Kidney (tissue), 22 donors: ENCODE measurements at places on chromosomes 5 and 9. TPM values are rescaled to one million over a fixed set of nuclear protein-coding genes. Genes with fewer than 3 reads are reported as not detected.

Gene PCDHA3
- 1.4 TPM for total RNA-seq

Gene TAF11L5
- not detected for total RNA-seq

GRCh38 chr9:101675341-101675740 lies 63.1 kb downstream of the GRIN3A start:
- no peak for DNase-seq

- no peak for DNase-seq
Measured at GRCh38 chr9:124238546-124239140, 19.1 kb upstream of the NEK6 start.

GRCh38 chr5:82165740-82166530 lies 112.2 kb downstream of the RPS23 start:
- DNase-seq = peak; percentile 80

DNA sequence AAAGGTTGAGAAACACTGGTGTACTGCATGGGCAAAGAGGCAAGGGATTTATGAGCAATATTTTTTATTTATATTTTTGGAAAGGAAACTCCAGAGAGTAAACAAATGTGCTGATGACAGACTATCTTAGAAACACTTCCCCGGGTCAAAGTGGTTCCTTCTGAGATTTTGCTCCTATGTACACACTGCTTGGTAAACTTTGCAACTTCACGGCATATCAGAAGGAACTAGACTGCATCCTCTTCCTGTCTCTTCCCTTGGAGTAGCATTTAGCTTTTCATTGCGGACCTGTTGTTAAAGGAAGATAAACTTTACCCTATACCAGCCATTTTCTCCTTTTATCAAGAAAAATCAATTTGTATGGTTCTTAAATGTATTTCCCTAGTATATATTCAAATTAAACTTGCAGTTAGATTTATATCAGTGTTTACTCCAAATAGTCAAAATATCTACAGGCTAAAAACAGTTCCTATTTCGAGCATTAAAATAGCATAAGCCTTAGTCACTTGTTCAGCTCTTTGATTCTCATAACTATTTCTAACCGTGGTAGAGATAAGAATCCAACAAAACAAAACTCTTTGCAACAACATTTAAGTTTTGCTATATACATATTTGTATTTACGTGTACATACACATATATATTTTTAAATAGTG lies 48.0 kb upstream of the LRRC19 start:
- DNase-seq = no peak
